ENCODE measurements at places on chromosomes 12 and 14. TPM values are rescaled to one million over a fixed set of nuclear protein-coding genes. Genes with fewer than 3 reads are reported as not detected.

Gene RPS26
- total RNA-seq, result 1,984 TPM

DNA sequence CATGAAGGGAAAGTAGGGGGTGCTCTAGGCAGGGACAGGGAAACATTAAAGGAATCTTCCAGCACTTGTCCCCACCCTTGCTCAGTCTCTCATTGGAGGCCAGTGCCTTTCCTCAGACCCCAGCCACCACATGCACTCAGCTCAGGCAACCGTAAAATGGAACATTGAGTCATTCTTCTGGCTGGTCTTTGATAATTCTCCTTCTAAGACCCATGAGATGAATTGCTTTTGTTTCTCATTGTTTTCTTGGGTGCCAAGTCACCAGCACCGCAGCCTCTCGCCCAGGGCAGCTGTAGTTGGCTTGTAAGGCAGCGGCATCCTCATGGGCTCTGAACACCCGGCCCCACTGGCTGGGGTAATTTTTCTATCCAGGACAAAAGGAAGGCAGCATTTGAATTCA lies 108.2 kb downstream of the PHETA1 start:
- peak; percentile 41 for DNase-seq

- DNase-seq, result peak; percentile 92
These were observed 37.2 kb downstream of the RDH12 start for GRCh38 chr14:67738740-67739504.

DNA sequence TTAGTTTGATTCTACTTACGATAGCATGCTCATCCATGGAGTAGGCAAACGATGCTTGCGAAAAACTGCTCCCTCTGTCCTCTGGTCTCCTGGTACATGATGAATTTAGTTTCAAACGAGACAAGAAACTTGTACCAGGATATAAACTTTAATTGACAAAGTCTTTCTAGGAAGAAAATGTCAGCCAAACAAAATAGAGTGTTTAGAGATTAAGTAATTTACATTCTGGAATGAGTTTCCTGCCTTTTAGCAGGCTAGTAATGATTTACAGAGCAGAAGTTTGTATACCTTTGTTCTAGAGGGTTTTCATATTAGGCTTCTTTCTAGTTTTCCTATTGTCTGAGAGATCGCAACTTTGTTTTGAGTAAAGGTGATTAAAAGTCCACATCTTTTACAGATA lies 206.9 kb downstream of the RPL10L start:
- no peak for DNase-seq

- DNase-seq, result no peak
These were observed 2.9 kb upstream of the AGAP2 start for GRCh38 chr12:57741413-57741789.

DNA sequence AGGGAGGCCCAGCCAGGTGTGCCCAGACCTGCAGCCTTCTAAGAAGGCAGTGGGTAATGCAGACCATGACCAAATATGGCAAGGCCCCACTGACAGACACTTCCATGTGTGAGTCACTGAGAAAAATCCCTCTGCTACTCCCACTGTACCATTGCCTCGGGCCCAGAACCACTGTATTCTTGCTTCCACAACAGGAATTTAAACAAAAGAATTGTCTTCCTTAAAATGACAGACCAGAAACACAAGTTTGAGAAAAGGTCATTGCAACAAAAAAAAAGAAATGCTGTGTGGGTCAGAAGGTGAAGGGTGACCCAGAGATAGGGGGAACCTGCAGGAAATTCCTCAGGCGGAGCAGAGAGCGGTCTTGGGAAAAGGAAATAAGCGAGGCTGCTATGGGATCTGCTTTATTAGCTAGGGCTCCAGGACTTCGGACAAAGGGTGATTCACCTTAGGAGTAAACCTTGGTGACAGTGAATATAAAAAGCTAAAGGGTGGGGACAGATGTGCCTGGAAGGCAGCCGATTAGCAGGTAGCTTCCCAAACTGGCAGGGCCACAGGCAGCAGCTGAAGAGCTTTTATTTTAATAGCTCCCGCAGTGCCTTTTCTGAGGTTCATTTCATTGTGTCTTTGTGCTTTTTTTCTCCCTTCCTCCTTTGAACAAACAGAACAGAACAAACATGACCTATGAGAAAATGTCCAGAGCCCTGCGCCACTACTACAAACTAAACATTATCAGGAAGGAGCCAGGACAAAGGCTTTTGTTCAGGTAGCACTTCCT lies 185.3 kb upstream of the BCL2L14 start:
- DNase-seq, result peak; percentile 70
